Metanephros (tissue), 2 donors: ENCODE measurements at places on chromosomes 2 and 18. TPM values are rescaled to one million over a fixed set of nuclear protein-coding genes. Genes with fewer than 3 reads are reported as not detected.

GCG gene
- not detected for total RNA-seq

ZDBF2 gene
- 16.9 TPM for total RNA-seq

DCAF17 gene
- 24.8 TPM for total RNA-seq

LOXHD1 gene
- total RNA-seq, result 2.2 TPM

EPAS1 gene
- 74.0 TPM for total RNA-seq

CRYGC gene
- not detected for total RNA-seq
